Chondrocyte (in vitro differentiated cells): ENCODE measurements at places on chromosomes 4 and X. TPM values are rescaled to one million over a fixed set of nuclear protein-coding genes. Genes with fewer than 3 reads are reported as not detected.

CT45A10 gene
- not detected in 3 replicates for total RNA-seq

LONRF3 gene
- total RNA-seq, result 0.07 to 0.10 TPM in 2 of 3 replicates, not detected in the other

ARAF gene
- 53.6 to 67.8 TPM (median 61.9 TPM) in 3 replicates for total RNA-seq

TCEANC gene
- 2.0 to 3.2 TPM (median 2.5 TPM) in 3 replicates for total RNA-seq

IL13RA1 gene
- total RNA-seq, result 64.4 to 70.4 TPM (median 68.2 TPM) in 3 replicates

TXK gene
- total RNA-seq, result 0.22 TPM in 1 of 3 replicates, not detected in the others
